ENCODE measurements at places on chromosomes 5 and 9.

- no peak for DNase-seq
These were observed 16.2 kb downstream of the GPX3 start for GRCh38 chr5:151036556-151036955.

GRCh38 chr9:122134822-122135528, 24.6 kb downstream of the NDUFA8 start:
- no peak for DNase-seq

GRCh38 chr9:34070606-34071324, 22.1 kb upstream of the UBAP2 start:
- no peak for DNase-seq

GRCh38 chr9:122904466-122904822, 715 bp downstream of the RC3H2 start:
- no peak for DNase-seq

GRCh38 chr5:59317023-59317773, 576.3 kb downstream of the PDE4D start:
- no peak for DNase-seq

DNA sequence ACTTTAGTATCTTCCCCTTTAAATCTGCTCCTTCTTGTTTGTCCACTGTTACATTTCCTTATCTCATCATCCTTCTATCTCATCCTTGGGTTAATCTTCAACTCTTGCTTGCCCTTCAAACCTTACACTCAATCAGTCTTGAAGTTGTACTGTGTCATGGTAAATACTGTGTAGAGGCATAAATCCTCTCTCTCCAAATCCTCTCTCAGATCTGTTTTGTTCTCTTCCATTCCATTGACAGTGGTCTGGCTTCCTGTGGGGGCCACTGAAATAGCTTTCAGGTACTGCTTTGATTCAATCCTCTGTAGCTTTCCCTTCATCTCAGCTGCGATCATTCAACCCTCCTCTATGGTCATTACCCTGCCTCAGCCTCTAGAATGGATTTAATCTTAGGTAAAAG, 104.0 kb downstream of the PLCXD3 start:
- no peak for DNase-seq

DNA sequence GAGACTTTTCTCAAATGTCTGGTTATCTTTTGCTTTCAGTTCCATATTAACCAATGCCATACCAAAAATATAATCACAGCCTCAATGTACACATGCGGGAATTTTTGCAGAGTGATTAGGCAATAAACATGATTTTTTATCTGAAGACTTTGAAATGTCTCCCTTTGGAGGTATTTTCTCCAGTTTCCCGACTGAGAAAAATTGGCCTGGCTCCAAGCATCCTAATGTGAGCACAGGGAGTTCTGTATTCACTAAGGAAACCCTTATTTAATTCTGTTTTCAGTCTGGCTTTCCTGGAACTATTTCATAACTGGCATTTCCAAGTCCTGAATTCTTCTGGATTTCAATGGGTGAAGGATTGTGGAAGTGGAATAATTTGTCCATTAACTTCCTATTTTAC, 8.5 kb downstream of the HCN1 start:
- no peak for DNase-seq

GRCh38 chr9:135910216-135910615, 2.9 kb upstream of the CAMSAP1 start:
- no peak for DNase-seq

- DNase-seq = no peak
These were observed 94.6 kb downstream of the UGCG start for GRCh38 chr9:111991179-111991578.

DNA sequence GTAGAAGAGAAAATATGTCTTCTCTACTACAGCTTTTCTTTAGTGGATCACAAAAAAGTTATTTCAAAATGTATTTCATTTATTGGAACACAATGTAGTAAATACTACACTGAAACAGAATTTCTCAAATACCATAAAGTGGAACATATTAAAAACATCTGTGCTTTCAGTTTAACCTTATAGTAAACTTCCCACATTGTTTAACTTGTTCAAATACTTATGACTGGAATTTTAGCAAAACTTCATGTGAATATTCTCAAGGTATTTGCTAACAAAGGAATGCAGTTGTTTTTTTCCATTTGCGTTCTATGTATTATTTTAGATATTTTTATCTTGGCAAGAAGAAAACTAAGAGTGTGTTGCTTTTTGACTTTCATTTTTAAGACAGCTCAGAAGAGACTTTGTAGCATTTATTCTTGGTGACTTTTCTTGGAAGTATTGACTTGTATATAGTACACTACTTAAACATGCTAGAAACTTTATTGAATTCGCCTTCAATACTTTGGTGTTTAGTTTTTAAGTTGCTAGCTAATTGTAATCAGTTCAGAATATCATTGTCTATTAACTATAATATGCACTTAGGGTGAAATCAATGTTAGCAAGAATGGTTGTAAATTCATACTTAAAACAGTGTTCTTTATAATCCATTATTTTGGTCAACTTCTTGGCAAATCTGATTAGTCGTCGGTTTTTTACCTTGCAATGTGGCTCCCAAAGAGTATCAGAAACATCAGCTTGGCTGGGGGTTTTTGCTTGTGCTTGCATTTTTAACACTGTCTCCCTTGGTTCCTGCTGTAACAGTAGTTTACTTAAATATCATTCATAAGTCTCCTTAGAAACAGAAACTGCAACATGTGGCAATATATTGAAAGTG, 5.0 kb upstream of the RHOBTB3 start:
- no peak for DNase-seq

- DNase-seq = no peak
These were observed 1.8 kb downstream of the RALGDS start for GRCh38 chr9:133119103-133119845.

DNA sequence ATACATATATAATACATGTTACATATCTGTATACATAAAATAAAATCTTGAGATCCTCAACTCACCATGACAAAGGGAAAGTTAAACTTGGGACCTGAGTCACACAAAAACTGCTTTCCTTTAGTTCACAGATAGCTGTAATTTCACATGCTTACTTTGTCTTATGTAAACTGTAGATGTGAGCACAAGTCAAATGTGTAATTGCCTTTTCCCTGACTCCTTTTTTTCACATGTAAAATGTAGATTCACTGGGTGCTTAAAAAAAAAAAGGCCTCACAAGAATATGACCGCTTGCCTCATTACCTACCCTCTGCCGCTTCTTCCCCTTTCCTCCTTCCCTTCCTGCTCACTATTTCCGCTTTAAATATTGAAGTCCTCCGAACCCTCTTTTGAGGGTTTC, 21.9 kb upstream of the FAM169A start:
- no peak for DNase-seq

- no peak for DNase-seq
These were observed 364.4 kb downstream of the CSNK1G3 start for GRCh38 chr5:123876276-123876790.

DNA sequence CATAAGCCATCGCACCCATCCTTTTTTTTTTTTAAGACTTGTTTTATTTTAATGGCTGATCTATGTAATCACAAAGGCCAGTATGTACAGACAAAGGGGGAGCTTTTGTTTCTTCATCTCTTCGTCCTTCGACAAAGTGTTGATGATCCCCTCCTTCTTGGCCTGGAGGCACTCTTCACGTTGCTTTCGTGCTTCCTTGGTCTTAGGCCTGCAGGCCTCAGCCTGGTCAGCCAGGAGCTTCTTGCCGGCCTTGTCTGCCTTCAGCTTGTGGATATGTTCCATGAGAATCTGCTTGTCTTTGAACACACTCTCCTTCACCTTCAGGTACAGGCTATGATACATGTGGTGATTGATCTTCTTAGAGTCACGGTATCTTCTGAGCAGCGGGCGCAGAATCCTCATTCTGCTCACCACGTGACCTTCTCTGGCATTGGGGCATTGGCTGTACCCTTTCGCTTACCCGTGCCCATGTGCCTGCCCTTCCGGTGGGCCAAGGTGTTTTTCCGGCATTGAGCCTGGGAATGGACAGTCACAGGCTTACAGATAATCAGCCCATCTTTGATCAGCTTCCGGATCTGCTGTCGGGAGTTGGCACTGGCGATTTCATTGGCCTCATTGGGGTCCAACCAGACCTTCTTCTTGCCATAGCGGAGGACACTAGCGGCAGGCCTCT, 36.0 kb downstream of the TLX3 start:
- DNase-seq = no peak

DNA sequence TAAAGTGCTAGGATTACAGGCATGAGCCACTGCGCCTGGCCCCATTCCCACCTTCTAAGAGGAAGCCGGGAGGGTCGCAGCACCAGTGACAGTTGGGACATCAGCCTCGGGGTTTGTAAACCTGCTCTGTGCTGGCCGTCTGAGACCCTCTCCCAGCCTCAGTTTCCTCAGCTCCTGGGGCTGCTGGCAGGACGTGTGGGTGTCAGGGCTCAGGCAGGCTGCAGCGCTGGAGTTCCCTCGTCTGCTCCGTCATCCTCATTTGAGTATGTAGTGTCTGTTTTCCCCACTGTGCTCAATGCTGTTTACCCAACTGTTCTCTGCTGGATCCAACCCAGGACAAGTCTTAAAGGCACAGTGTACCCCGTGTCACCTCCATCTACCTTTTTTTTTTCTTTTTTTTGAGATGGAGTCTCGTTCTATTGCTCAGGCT, 2.0 kb upstream of the NINJ1 start:
- no peak for DNase-seq

DNA sequence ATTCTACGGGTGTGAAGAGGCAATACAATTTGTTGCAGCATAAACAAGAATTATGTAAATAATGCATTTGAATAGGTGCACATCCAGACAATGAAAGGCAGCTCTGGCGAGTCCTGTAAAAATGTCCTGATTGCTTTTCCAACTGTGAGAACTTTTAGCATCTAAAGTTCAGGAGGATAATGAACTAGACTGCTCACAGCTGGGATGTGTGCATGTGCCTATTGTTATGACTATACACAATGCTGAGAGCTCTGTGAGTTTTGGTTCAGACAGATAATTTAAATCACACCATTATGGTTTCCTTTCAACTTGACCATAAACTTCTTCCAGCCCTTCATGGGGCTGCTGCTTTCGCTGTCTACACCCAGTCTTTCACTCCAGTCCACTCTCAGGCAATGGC, 99.9 kb downstream of the PLK2 start:
- DNase-seq = no peak

GRCh38 chr5:96742538-96742937, 65.2 kb downstream of the ERAP1 start:
- DNase-seq = no peak

GRCh38 chr9:1890201-1890600, 124.9 kb upstream of the SMARCA2 start:
- DNase-seq = no peak

DNA sequence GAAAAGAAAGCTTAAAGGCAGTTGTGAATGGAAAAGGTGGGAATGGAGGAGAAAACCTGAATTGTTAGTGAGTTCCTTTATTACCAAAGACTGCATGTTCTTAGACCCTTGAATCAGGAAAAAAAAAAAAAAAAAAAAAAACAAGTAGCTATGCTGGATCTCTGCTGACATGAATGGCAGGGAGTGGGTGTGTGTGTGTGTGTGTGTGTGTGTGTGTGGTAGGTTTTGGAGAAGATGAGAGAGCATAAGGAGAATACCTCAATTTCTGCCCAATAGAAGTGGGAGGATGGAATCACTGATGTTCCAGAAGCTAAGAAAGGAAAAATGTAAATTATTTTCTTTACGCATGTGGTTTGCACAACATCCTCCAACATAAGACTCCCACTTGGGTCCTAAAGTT, 25.5 kb upstream of the NR4A3 start:
- DNase-seq = no peak

DNA sequence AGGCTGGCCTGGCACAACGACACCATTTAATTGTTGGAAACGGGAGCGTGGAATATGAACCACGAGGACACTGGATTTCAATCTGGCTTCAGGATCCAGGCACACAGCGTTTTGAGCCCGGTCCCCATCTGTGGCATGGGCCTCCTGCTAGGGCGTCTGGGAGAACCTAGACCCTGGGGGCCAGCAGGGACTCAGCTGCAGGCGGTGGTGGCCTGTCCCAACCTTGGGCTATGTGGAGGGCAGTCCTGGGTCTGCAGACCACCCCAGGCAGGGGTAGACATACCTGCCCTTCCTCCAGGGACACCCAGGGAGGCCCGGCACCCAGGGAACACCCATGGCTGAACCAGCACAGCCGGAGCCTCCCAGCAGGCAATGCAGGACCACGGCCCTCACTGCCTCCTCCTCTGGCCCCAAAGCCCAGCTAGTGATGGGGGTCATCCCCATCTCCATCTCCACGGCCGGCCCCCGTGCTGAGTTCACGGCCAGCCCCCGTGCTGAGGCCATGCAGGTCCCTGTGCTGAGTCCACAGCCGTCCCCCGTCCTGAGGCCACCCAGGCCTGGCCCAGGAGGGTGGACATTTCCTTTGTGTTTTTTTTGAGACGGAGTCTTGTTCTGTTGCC, 18.5 kb upstream of the UBAC1 start:
- DNase-seq = no peak

DNA sequence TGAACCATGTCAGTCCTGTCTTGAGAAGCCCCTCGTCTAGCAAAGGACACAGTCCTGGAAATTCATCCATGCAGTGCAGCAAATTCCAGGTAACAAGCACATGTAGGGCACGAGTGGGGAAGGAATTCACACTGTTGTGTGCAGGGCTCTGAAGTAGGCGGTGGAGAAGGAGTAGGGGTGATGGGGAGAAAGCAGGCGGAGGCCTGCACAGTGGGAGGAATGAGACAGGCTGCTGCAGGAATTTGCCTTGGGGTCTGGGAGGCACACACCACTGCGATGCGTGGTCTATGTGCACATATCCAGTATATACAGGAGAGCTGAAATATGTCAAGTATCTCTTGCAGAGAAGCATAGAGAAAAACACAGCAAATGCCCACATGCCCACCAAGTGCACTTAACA, 249.2 kb upstream of the IRX2 start:
- no peak for DNase-seq

GRCh38 chr9:91946653-91947488, 3.2 kb downstream of the ROR2 start:
- no peak for DNase-seq

- DNase-seq = no peak
These were observed 2.4 kb upstream of the PPP2R2B start for GRCh38 chr5:146880966-146881365.

DNA sequence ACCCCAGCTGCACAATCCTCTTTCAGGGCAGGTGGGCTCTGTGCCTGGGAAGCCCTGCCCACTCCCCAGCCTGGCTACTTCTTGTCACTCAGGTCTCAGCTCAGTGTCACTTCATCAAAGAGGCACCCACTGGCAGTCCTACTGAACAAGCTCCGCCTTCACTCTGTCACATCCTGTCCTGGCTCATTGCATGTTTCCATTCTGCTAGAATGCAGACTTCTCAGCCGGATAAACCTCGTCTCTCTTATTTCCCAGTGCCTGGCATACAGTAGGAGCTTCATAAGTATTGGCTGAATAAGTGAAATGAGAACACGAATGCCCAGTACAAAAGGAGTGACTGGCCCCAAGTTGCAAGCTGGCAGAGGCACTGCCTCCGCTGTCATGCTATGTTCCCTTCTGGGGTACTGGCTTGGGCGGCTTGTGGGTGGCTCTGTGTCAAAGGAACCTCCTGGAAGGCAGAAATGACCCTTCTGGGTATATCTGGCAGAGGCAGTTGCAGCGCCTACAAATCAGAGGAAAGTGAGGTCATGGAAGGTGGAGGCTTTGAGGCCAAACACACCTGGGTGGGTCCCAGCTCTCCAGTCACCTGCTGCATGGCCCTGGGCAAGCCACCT, 98.3 kb upstream of the PHYKPL start:
- no peak for DNase-seq

Data from stimulated activated CD4-positive, alpha-beta T cell treated with anti-CD3 and anti-CD28 coated beads, TNF-alpha, amount 100 ng/mL, for 48 hours (primary cell).